Stimulated activated CD4-positive, alpha-beta T cell treated with anti-CD3 and anti-CD28 coated beads, Interleukin-4, amount 100 ng/mL, for 24 hours (primary cell): ENCODE measurements at places on chromosomes 11 and 22.

DNA sequence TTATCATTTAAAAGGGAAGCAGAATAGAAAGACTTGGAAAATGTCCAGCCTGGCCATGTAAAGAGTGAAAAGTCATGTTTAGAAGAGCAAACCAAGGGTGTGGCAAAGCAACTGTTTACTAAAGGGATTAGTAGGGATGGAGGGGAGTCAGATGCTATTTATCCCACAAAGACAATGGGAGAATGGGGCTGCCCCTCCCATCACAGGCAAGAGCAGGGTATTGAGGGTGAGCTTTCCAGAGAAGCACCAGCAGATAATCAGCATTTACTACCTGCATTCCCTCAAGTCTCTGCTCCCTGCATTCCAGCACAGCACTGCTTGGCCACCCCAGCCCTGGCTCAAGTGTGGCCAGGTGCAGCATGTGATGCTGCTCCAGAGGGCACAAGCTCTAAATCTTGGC, 18.5 kb upstream of the QSER1 start:
- no peak for DNase-seq

DNA sequence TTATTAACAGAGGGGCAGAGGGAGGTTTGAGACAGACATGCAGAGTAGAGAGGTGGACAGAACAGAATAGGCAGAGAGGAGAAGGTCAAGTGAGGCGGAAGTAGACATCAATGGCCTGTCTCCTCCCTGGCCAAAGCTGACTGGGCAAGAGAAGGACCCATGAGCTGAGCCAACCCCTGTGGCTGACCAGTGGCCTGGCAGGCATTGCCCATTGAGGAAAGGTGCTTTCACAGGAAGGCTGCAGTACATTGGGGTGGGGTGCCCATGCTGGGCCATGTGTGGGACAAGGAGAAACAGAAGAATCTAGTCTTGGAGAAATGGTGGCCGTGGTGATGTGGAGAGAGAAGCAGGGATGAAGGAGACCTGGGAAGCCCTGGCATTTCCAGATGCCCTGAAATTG, 76.0 kb downstream of the MYEOV start:
- DNase-seq, result peak; percentile 3

GRCh38 chr11:60848714-60849151, 6.8 kb downstream of the CCDC86 start:
- DNase-seq, result no peak

GRCh38 chr22:37726241-37726887, 29.5 kb downstream of the TRIOBP start:
- no peak for DNase-seq

- DNase-seq, result no peak
These were observed 3.3 kb downstream of the VSIG2 start for GRCh38 chr11:124748481-124749343.

DNA sequence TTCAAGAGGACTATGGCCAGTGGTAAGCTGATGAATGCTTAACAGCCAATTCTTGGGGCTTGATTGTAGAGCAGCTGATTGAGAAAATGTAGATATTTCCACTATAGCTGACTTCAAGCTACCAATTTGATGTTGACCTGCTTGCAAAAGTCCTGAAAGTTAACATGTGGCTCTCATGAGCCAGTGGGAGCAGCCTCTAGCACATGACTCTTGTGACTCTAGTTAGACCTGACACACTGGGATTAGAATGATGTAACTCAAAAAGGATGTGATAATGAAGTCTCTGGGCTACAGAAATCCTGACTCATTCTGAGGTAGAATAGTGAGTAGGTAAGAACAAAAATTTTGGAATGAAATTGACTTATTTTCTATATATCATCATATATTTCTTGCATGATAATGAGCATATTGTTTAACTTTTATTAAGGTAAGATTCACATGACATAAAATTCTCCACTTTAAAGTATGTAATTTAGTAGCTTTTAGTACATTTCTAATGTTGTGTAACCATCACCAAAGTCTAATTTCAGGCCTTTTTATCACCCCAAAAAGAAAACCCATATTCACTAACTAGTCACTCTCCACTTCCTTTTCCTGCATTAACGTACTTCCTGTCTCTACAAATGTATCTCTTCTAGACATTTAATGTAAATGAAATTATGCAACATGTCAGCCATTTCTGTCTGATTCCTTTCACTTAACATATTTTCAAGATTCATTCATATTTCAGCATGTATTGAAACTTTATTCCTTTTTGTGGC, 16.1 kb upstream of the OR52H1 start:
- no peak for DNase-seq

DNA sequence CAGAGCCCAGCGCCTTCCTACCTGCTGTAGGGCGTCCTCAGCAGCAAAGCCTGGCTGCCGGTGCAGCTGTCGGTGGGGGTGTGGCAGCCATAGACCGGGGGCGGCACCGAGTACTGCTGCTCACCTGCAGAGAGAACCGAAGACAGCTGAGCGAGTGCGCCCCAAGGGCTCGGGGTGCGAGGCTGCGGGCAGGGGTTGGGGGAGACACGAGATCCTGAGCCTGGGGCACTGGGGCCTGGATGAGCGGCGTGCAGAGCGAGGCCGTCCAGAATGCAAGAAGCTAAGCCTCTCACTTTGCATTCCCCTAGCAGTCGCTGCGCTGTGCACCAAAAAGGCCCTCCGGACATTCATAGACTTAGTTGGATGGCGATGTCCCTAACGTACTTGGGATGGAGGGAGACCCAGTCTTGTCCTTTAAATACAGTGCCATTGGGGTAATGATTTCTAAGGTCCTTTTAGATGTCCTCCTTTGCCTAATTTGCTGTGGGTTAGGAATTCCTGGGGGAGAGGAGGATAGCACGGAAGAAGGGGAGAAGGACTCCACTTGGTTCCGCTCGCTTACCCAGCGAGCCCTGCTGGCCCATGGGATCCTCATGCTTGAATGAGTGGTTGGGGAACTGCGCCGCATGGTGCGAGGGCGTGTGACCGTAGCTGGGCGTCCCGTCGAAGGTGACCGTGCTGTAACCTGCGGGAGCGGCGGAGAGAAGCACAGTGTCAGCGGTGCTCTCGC, 7.2 kb downstream of the WT1 start:
- DNase-seq, result no peak

DNA sequence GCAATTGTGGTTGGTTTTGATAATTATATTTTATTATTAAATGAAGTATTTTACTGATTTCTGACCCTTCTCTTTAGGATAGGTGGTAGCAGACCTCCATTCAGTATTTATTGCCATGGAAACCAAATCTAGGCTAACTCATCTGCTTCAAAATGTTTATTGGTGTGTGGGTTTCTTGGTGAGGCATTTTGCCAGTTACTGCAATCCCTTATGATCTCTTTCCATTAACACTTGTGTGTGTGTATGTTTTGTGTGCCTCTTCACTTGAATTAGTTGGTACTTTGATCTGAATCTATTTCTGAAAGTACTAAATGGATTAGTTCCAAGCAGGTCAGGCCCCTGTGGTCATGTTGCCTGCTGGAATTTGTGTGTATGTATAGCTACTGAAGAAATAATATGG, 184.4 kb upstream of the C11orf87 start:
- DNase-seq, result no peak

GRCh38 chr11:70104419-70104818, 26.3 kb downstream of the ANO1 start:
- DNase-seq, result no peak

DNA sequence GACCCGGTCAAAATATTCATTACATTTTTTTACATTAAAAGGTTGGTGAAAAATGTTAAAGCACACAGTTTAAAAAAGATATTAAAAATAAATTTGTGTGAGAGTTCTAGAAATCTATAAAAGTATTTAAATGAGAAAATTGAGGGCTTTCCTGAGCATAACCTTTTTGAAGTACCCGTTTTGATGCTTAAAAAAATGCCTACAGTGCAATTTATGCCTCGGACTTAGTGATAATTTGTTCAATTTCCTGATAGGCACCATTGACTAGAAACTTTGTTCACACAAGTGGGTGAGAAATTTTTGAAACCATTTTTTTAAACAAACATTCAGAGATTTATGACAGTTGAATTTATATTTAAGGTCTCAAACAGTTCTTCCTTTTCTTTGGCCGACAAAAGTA, 29.7 kb upstream of the B3GAT1 start:
- no peak for DNase-seq

- DNase-seq, result no peak
These were observed 178.2 kb upstream of the ZC3H12C start for GRCh38 chr11:109914809-109915653.

DNA sequence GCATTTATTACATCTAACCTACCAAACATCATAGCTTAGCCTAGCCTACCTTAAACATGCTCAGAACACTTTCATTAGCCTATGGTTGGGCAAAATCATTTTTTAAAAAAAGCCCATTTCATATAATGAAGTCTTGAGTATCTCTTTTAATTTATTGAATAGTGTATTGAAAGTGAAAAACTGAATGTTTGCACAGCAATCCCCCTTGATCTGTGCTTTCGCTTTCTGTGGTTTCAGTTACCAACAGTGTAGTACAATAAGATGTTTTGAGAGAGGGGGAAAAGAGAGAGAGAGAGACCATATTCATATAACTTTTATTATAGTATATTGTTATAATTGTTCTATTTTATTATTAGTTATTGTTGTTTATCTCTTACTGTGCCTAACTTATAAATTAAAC, 8.4 kb upstream of the MAP6 start:
- no peak for DNase-seq

- DNase-seq, result no peak
These were observed 4.1 kb downstream of the BEST1 start for GRCh38 chr11:61954106-61954850.

- DNase-seq, result no peak
These were observed 267.6 kb downstream of the KIRREL3 start for GRCh38 chr11:126732981-126733380.
